ENCODE measurements at places on chromosomes 7 and 10.
A peak's percentile ranks its signal among the peaks of the same experiment; 100 is the strongest.

DNA sequence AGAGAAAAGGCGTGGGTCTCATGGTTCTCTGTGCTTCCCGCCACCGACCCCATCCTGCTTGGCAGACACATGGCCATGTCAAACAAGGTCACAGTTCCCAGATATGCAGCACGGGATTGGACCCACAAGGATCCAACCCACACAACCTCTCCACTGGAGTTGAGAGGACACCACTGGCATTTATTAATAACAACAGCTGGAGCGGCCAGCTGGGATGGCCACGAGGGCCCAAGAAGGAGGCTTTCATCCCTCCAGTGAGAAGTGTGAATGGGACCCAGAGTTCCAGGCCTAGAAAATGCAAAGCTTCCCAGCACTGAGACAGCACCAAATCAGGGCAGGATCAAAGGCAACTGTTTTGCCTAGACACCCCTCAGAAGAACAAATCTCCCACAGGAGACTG lies 31.5 kb downstream of the FGFR2 start:
- no peak for DNase-seq

- no peak for DNase-seq
Measured at GRCh38 chr10:118058371-118058770, 11.6 kb upstream of the RAB11FIP2 start.

DNA sequence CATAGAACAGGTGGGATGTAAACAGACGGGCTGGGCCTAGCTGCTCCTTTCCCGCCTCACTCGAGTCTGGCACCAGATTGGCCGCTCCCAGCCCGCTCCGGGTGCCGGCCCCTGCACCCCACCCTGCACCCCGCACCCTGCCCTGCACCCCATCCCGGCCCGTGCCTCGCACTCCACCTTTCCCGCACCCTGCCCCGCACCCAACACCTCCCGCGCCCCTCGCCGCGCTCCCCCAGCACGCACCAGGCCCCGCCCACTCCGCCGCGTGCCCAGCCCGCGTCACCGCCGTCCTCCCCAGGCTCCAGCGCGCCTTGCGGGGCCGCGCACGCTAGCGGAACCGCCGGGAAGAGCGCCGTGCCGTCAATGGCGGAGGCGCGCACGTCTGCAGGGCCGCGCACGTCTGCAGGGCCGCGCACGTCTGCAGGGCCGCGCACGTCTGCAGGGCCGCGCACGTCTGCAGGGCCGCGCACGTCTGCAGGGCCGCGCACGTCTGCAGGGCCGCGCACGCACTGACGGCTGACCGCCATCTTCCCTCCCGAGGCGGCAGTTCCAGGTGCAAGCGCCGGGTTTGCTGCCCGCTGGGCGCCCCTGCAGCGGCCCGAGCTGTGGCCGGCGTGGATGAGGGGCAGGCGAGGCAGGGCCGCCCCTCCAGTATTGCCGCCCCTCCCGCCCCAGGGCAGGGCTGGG lies at the start of gene UBE3C:
UBE3C (plus strand) TSS at position 503 of the 687 bp plus-strand sequence. CDS start 347 bp downstream, outside the sequence.
- DNase-seq, result peak; percentile 94

DNA sequence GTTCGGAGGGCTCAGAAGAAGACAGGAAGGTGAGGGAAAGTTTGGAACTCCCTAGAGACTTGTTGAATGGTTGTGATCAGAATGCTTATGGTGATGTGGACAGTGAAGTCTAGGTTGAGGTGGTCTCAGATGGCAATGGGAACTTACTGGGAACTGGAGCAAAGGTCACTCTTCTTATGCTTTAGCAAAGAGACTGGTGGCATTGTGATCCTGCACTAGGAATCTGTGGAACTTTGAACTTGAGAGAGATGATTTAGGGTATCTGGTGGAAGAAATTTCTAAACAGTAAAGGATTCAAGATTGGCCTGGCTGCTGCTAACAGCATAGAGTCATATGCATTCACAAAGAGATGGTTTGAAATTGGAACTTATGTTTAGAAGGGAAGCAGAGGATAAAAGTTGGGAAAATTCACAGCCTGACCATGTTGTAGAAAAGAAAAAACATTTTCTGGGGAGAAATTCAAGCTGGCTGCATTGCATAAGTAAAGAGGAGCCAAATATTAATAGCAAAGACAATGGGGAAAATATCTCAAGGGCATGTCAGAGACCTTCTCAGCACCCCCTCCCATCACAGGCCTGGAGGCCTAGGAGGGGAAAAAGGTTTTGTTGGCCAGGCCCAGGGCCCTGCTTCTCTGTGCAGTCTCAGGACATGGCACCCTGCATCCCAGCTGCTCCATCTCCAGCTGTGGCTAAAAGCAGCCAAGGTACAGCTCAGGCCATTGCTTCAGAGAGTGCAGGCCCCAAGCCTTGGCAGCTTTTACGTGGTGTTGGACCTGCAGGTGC lies 26.0 kb upstream of the ARHGAP12 start:
- DNase-seq, result no peak

GRCh38 chr7:46024263-46024916 lies 103.3 kb upstream of the IGFBP3 start:
- no peak for DNase-seq

DNA sequence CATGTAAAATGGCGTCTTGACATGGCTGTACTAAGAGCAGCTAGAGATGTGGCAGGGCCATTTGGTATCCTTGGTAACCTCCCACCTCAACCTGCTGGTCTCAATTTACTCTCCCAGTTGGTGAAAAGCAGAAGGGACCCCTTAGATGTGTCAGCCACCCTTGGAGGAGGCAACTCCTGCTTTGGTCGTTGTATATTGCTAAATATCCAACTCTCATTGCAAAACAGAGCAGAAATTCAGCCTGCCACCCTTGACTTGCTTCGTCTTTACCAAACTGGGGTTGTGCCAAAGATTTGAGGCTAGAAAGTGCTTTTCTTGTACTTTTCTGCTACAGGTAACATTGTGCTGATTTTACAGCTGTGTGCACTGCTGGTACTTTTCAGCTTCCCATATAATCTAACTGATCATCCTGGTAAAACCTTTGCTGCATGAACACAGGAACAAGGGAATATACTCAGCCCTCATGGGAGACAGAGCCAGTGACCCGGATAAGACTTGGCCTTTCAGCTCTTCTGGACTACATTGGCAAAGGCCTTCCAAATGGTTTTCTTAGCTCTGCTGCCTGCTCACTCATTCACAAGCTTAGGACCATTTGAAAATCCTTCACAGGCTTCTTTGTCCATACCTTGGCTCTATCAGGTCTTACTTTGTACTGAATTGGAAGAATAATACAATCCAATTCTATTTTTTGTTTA lies 2.2 kb upstream of the VSTM4 start:
- no peak for DNase-seq

DNA sequence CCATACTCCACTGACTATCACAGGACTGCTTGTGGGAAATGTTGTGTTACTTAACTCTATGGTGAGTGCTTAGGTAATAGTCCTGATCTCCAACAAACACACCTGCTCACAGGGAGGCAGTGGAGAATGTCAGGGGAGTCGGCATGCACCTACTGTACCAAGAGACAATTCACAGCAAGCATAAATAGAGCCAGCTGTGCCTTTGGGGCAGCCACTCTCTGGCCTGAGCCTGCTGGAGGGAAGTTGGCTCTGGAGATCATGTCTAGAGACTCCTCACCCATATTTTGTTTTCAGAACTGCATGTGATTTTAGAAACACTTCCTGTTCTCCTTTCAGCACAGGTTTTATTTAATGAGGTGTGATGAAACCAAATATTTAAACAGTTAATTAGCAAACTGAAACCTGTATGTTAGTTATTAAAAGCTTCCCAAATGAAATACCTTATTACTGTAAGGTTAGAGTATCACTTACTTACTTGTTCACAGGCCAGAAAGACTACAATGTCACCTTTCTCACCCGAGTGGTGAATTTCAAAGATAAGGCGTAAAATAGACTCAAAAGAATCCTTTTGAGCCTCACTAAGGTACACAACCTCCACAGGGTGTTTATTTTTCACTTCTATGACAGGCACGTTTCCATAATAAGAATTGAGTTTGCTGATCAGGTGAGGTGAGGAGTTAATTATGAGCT lies 21.8 kb downstream of the DHX32 start:
- no peak for DNase-seq

- no peak for DNase-seq
Measured at GRCh38 chr7:28999895-29000716, 42.0 kb upstream of the TRIL start.

Data from activated CD4-positive, alpha-beta T cell treated with anti-CD3 and anti-CD28 coated beads for 36 hours (primary cell).